BJ (cell line): ENCODE measurements at places on chromosomes 2 and 18. TPM values are rescaled to one million over a fixed set of nuclear protein-coding genes. Genes with fewer than 3 reads are reported as not detected.

The DOK1 gene
- 19.8 and 28.7 TPM in 2 replicates for polyA plus RNA-seq

The CCL20 gene
- polyA plus RNA-seq = not detected in 2 replicates

The ASB18 gene
- not detected in 2 replicates for polyA plus RNA-seq

The RAB10 gene
- polyA plus RNA-seq = 50.5 and 98.1 TPM in 2 replicates

The AQP4 gene
- polyA plus RNA-seq = not detected in 2 replicates

The EFR3B gene
- polyA plus RNA-seq = 0.11 and 0.18 TPM in 2 replicates

The DOCK10 gene
- 62.7 and 71.0 TPM in 2 replicates for polyA plus RNA-seq

The PRSS56 gene
- not detected in 2 replicates for polyA plus RNA-seq
